Fibroblast of skin of scalp (primary cell): ENCODE measurements at places on chromosomes 2 and 18.

DNA sequence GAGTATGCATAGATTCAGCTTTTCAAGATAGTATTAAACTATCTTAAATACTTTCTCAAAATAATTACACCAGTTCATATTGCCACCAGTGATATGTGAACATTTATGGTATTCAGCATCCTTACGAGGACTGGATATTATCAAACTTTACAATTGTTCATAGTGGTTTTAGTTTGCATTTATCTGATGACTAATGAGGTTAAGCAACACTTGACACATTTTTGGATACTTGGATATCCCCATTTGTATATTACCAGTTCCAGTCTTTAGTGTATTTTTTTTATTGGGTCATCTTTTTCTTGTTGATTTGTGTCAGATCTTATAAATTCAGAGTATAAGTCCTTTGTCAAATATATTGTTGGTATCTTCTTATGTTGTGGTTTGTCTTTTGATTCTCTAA lies 128.4 kb downstream of the ASXL3 start:
- DNase-seq = peak; percentile 7

- no peak for DNase-seq
Measured at GRCh38 chr2:224157655-224158054, 118.6 kb upstream of the SERPINE2 start.

DNA sequence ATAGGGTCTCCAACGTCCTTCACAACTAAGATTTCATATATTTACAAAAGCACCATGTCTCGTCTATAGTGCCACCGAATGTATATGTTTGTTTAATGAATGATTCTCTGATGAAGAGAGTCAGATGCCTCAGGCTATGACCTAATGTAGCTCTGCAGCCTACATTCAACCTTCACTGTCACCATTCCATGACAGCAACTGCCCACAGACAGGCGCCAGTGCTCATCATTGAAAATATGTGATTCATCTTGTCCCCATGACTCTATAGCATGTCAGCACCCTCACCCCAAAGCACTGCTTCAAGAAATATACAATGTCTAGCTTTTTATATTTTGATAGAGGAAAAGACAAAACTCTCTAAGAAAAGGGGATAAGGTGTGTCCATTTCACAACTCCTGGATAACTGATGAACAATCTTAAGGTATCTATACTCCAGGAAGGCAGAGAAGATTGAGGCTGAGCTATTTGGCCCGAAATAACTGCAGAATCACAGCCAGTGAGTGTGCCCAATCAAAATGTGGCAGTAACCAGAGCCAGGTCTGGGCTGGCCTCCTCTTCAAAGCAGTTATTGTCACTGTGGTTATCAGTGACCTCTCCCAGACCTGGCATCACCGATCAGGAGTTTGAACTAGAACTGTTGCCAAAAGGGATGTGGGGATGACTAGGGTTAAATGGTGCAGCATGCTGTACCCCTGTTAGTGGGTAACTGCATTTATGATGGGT lies 246.6 kb downstream of the SETBP1 start:
- DNase-seq = peak; percentile 67

DNA sequence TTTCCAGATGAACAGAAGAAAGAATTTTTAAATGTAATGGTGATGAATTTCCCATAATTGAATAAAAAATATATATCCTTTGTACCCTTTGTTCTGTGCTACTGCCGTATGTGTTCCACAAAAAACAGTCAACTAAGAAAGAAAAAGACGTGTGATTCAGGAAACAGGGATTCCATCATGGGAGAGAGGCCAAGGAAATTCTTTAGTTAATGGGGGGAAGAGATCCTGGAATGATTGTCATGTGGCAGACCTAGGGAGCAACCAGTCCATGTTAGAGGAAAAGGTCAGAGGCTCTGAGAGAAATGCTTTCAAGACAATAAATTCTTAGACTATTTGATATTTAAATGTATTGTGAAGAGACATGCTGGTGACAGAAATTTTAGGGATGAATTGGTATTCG lies 76.6 kb downstream of the CPO start:
- DNase-seq = peak; percentile 67

DNA sequence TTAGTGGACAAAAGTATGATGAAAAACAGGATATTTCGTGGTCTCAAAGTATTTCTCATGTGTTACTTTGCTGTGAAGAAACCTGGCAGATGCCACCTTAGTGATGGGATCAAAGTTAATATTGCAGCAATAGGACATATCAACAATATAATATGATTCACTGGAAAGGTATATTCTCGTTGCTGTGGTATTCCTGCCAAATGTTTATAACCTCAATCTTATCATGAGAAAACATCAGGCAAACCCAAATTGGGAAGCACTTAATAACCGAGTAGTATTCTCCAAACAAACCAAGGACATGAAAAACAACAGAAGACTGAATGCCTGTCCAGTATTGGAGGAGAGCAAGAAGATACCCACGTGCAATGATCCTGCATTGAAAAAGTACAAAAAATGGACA lies 302.6 kb upstream of the MC4R start:
- no peak for DNase-seq

- no peak for DNase-seq
Measured at GRCh38 chr2:241641631-241642030, 4.1 kb downstream of the ATG4B start.

DNA sequence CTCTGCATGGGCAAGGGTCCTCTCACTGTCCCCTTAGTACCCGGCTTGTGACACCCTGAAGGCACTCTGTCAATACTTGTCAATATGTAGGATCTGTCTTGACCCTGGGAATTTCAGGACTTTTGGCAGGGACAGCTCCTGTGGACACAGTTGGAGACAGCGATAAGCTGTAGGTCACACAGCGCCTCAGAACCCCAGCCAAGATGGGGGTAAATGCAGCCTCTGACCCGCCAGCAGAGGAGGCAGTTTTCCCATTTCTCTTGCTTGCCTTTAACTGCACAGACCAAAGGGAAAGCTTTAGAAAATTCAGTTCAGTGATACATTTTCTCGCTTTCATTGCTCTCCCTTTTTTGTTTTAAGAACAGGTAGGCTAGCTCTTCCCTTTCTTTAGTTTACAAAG lies 54.8 kb upstream of the KLHL29 start:
- peak; percentile 28 for DNase-seq

GRCh38 chr2:127256381-127256780 lies 36.3 kb upstream of the CYP27C1 start:
- DNase-seq = no peak

DNA sequence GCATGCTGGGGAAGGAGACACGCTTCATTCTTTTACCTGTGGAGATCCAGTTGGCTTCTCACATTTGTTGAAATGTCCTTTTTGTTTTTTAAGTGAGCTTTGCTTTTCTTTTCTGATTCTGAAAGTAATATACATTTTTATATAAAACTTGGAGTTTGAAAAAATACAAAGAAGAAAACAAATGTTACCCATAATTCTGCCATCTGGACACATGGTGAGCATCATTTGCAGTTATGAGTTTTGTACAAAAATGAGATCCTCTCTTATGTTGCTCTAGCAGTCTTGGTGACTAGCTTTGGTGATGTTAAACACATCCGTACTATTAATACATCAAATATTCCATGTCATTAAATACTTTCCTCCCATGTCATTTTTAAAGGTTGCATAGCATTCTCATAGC lies 101.1 kb upstream of the OTOS start:
- DNase-seq = no peak

- DNase-seq = no peak
Measured at GRCh38 chr2:112034924-112035323, 20.1 kb upstream of the TMEM87B start.

DNA sequence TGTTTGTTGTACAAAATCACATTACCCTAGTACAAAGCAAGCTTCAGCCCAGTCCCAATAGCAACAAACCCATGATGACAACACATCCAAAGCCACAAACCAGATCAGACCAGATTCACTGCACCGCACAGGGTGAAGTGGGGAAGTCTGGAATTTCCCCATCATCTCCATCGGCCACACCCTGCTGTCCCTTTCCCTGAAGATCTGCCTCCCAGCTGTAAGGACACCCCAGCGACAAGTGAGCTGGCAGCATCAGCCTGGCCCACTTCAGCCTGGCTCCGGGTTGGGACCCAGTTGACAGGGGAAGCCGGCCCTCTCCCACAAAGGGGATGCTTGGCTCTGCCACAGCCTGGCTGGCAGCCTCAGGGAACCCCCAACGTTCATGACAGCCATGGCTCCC lies 207.6 kb downstream of the MGAT5 start:
- peak; percentile 42 for DNase-seq

GRCh38 chr2:163681745-163682144 lies 54.1 kb downstream of the FIGN start:
- DNase-seq = no peak

DNA sequence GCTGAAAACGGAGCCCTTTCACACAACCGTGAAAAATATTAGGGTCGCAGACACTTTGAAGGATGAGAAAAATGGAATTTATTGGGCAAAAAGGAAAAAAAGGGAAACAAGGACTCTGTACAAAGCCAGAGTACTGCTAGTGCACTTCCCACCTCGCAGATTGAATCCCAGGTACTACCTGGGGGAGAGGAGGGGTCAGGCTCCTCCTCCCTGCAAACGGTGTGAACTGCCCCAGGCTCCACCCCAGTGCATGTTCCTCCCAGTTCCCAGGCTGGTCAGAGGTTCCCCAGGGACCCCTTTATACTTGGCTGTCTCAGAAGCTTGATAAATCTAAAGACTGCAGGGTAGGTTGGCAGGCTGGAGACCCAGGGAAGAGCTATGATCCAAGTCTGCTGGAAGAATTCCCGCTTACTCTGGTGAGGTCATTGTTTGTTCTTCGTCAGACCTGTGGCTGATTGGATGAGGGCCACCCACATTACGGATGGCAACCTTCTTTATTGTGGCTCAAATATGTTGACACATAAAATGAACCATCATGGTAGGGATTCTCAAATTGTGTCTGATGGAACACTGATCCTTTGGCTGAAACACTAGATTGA lies 290.4 kb upstream of the POU3F3 start:
- DNase-seq = no peak

GRCh38 chr2:56297671-56298070 lies 113.9 kb downstream of the CCDC85A start:
- DNase-seq = no peak

- no peak for DNase-seq
Measured at GRCh38 chr2:152309352-152310214, 25.4 kb upstream of the FMNL2 start.

GRCh38 chr18:3463051-3463450 lies 13.1 kb downstream of the TGIF1 start:
- DNase-seq = peak; percentile 78

GRCh38 chr2:18473241-18474181 lies 86.9 kb downstream of the RDH14 start:
- DNase-seq = peak; percentile 78

DNA sequence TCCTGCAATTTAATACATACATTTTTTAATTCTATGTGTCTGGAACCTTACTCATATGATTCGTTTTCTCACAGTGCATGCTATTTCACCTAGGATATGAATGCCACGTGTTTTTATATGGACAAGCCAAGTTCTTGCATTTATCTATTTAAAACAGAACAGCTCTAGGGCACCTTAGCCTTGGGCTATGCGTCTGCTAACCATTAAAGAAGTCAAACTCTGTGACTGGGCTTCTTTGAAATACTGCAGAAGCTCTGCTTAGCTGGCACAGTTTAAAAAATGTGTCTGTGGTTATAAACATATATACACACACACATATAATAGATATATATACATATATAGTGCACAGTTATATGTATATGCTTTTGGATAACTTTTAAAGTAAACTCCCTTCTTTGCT lies 890.8 kb upstream of the KLHL29 start:
- no peak for DNase-seq

DNA sequence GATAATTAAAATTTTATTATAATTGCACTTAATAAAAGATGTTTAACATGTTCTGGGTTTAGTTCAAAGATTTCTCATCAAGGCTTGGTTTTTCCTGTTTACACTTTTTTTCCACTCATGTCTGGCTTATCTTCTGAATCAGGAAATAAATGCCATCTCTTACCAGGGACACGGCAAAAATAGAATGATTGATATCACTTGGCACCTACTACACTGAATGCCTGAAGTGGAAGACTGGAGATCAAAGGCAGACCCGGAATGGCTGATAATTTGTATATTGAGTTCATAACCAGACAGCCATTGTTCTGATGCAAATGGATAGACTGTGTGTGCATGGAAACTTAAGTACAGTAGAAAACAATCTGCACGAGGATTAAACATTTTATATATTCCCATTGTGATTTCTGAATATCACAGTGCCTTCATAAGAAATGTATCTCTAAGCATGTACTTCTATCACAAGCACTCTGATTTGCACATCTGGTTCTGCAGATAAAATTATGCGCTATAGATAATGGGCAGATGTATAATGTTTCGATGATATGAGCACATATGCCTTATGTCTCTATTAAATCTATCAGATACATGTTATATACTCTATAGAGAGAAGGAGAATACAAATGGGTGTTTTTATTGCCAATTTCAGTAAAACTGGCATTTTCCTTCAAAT lies 304.8 kb downstream of the RND3 start:
- DNase-seq = no peak

DNA sequence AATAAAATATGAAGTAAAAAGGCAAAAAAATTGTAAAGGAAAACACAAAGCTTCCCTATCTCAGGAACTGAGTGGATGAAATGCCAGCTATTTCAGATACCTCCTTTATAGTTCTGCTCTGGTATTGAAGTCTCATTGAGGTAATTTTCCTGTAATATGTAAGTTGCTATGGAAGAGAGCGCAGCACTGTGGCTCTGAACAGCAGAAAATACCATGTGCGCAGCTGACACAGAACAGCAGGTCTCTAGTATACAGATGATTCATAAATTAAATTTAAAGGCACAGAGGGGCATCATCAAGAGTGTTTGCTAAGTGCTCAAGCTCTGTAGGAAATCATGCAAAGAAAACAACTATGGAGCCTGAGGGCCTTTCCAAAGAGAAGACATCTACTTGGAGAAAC lies 315.3 kb upstream of the CDH7 start:
- no peak for DNase-seq

DNA sequence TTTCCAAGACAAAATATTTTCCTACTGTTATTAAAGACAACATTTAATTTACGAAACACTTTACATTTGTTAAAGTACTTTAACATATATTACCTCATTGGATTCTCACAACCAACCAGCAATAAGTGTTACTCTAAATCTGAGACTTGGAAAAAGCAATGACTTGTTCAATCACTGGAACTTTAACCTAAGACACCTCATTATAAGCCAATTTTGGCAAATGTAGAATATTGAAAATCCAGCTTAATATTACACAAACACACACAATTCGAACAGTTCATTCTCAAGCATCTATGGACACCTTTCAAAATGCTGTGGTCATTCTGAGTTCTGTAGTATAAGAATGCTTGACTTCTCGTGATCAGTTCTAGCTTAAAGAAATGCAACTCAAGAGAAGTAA lies 619.4 kb upstream of the CHAC2 start:
- no peak for DNase-seq
